Hematopoietic multipotent progenitor cell treated with erythropoietin and hydrocortisone succinate and interleukin-3 and kit ligand, for 6 days (in vitro differentiated cells): ENCODE measurements at places on chromosomes 11 and 22.

GRCh38 chr22:29831186-29831921, 6.7 kb downstream of the ASCC2 start:
- DNase-seq = peak; percentile 85

DNA sequence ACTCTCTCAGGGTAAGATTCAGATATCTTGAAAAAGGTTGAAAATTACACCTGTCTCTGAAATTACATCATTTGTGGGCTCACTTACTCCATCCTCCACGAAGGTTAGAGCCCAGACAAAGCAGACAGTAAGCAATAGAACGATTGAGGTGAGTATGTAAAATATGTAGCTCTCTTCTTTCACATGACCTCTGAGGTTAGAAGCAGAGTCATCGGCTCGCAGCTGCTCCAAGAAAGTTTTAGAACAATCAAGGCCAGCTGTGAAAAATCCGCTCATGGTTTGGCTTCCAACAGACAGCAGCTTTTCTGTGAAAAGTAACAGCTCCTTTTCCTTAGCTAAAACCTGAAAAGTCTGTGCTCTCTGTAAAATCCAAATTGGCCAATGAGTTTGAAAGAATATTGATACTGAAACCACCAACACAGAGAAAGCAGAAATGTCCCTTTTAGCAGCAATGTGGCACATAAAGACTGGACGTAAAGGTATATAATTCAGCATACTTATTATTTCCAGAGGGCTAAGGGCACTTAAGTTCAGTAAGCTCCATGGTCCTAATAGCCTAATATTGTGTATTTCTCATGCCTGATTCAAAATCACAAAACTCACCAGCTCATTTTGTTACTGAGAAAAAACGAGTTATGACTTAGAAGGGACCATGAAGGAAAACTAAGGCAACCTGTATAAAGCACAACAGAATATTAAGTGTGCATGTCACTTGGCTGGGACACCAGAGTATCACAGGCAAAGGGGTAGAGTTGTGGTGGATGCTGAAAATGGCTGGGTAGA, 78.2 kb downstream of the FAM76B start:
- no peak for DNase-seq

DNA sequence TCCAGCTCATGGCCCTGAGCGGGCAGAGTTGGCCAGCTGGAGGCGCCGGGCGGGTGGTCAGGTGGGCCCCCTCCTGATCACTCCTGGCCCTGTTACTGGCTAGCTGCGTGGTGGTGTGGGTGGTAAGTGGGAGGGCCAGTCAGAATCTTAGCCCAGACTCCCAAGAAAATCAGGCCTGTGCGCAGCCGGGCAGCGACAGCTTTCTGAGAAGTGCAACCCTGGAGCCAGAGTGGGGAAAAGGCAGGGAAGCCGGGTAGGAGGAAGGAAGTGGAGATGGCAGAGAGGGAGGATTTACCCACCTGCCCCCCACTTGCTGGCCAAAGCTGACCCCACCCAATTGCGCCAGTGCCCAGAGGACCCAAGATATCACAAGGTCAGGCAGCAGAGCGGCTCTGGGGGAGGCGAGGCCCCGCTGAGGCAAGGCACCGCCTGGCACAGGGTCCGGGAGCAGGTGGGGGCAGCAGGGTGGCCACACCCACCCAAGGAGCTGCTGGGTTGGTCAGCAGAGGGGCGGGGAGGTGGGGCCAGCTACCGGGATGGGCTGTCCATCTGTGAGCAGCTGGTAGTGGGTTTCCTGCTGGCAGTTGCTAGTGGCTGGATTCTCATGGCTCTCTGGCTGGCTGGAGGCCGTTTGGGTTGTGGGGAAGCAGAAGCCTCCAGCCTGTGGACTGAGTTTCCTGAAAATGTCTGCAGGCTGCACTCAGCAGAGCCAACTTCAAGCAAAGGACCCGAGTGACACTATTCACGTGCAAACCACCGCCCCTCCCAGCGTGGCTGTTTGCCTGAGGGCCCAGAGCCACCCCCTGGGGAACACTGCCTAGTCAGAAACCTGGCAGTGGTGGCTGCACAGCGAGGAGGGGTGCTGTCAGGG, 196.4 kb downstream of the IGLL1 start:
- DNase-seq = peak; percentile 25

DNA sequence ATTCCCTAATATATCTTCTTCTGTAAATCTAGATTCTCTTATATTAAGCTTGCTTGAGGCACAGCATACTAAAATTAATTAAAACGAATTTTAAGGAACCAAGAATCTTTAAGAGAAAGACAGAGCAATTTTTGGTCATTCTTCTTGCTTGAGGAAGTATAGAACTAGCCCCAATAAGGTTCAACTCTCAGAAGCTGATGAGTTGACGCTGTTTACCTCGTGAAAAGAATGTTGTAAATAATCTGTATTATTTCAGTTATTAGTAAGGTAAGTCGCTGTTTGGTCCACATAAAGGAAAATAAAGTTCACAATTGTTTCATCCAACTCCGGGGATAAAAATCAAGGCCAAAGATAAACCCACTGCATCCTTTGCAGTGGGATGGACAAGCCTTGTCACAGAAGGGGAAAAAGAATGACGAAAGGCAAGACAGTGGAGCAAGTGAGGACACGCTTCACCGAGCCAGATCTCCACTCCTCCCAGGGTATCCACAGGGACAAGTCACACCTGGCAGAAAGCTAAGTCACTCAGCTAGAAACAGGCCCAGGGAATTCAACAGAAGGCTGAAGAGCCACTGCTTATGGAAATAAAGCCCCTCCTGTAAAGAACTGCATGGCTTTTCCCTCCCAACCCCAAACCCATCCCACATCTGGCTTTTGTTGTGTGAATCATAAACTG, 752 bp downstream of the POU2AF1 start:
- DNase-seq = no peak

DNA sequence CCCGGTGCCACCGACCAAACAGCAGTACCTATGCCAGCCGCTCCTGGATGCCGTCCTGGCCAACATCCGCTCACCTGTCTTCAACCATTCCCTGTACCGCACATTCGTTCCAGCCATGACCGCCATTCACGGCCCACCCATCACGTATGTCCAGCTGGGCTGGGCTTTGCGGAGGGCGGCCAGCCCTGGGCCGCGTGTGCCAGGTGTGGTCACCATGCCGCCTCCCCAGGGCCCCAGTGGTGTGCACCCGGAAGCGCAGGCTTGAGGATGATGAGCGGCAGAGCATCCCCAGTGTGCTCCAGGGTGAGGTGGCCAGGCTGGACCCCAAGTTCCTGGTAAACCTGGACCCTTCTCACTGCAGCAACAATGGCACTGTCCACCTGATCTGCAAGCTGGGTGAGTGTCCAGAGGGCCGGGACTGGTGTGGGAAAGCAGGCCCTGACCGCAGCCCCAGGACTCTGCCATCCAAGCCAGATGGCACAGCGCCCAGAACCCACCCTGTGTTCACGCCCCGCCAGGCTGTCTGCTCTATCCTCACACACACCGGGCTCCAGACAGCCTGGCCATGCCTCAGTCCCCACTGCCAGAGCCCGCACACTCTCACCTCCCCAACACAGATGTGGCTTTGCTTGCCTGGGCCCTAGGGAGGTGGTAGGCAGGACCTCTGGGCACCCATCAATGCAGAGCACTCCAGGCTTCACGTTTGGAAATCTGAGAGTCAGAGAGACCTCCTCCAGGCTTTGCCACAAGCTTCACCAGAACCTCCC, 77.6 kb downstream of the MED15 start:
- no peak for DNase-seq

- peak; percentile 72 for DNase-seq
Measured at GRCh38 chr11:20089796-20090653, 70.2 kb downstream of the DBX1 start.

DNA sequence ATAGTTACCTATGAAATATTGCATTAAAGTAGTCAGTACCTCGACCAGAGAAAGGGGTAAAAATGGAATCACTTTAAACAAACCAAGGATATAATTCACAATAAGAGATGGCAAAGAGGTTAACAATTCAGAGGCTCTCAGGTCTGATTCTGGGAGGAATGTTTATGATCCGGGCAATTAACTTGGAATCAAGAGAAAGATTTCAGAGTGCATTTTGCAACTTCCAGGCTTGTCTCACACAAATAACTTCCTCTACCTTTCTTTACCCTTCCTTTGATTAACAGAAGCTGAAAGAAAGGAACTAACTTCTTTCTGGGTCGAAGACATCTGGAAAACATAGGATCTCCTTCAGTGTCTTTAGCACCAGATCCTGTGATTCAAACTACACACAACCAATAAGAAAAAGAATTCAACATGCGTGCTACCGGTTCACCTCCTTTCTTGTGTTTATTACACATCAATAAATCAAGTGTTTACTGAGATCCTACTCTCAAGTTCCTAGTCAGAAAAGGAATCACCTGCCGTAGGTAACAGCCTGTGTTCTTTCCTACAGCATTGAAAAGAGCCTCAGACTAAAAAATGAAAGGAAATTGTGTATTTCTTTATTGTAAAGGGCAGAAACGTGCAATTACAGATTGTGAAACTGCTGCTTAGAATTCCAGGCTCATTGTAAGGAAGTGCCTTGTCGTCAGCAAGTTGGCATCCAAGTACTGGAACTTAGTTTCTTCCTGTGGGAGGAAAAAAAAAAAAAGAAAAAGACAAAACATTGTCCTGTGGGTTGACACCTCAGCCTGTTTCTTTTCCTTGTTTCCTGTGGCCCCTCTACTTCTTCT, 29.5 kb downstream of the CARD18 start:
- no peak for DNase-seq

DNA sequence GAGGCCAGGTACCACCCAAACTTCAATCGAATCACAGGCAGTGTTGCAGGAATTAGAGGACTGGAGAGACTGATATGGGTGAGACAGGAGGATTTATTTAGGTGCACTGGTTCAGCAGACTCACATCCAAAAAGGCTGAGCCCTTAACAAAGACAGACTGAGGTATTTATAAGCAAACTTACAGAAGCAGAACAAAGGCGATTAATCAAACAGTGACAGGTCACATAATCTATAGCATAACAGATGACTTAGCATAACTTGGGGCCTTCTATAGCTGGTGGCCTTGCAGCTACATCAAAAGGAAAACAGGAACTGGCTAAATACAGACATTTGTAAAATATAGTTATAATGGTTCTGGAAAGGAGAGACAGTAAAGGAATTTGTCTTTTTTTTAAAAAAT, 2.1 kb downstream of the APOBEC3B start:
- DNase-seq = peak; percentile 58

DNA sequence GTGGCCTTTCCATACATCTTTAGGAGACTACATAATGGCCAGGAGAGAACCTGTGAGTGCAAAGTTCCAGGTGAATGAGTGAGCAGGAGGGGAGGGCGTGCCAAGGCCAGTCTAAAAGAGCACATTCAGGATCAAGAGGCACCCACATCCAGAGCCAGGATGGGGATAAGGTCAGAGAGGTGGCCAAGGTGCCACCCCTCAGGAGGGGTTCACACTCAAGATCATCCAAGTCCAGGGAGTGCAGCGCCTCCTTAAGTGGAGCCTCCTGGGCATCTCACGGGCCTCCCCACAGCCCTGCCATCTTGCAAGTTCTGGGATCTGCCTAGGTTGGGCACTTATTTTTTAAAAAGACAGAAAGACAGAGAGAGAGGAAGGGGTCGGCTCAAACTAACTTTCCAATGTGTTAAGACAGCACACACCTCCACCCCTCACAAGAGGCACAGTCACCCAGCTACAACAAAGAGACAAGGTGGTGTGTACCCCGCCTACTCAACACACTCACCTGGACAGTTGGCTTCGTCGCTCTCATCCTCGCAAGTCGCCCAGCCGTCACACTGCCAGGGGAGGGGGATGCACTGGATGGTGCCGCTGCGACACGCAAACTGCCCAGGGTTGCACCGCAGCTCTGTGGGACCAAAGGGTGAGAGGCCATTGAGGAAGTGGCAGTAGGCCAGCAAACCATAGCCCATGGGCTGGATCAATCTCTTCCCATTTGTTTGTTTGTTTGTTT, 33.2 kb downstream of the DGCR2 start:
- DNase-seq = no peak

GRCh38 chr11:70186420-70186819, 16.7 kb upstream of the FADD start:
- DNase-seq = no peak

- no peak for DNase-seq
Measured at GRCh38 chr11:20723366-20723765, 54.0 kb downstream of the NELL1 start.

GRCh38 chr22:50061824-50062355, 3.8 kb upstream of the TTLL8 start:
- peak; percentile 65 for DNase-seq

GRCh38 chr11:88337987-88338668, 592 bp upstream of the CTSC start:
- peak; percentile 91 for DNase-seq

GRCh38 chr11:131373095-131373725, 2.8 kb downstream of the NTM start:
- DNase-seq = no peak

DNA sequence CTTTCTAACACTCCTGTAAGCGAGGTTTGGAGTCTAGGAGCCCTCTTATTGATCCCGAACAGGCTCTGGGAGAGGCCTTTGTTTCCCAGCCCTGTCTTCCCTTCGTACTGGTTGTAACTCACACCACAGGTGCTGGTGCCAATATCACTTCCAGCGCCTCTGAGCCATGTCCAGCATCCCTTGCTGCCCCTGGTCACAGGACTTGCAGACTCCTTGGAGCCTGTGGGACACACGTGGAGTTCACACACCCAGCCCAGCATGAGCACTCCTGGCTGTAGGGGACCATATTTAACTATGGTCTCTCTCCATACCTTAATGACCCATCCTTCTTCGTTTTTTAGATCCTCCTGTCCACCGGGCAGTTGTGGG, 2.2 kb downstream of the ZBTB16 start:
- DNase-seq = no peak

DNA sequence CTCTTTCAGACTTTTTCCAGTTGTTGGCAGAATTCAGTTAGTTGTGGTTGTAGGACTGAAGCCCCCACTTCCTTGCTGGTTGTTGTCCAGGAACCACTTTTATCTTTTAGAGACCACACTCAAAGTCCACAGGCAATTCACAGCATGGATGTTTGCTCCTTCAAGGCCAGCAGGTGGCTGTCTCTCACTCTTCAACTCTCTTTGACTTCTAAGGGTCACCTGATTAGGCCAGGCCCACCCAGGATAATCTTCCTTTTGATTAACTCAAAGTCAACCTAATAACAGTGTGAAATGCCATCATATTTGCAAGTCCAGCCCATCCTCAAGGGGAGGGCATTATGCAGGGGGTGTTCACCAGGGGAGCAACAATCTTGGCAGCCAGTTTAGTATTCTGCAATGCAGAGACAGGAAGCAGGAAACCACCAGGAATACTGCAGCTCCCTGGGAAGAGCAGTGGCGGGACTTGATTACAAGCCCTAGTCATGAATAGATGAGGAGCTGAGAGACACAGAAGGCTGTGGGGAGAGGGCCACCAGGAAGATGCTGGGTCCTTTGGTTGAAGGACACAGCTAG, 52.4 kb downstream of the LRRC74B start:
- peak; percentile 42 for DNase-seq

DNA sequence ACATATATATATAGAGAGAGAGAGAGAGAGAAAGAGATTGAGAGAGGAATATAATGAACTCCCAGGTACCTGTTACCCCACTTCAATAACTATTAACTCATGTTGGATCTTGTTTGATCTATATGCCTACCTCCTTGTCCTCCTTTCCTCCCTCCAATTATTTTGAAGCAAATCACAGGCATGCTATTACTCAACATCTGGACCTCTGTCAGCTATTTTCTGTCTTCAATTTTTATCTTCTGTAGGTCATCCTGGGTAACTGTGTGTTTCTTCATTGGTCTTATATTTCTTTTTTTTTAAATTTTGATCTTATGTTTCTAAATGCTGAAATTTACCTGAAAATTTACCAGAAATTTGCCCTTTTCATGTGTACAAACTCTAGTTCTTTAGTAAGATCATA, 24.8 kb downstream of the UVRAG start:
- no peak for DNase-seq
